Effector memory CD4-positive, alpha-beta T cell (primary cell): ENCODE measurements at places on chromosomes 7 and 10.

- H3K4me3 ChIP-seq, result peak overlapping the region; percentile 69
- H3K27ac ChIP-seq, result peak overlapping the region; percentile 85
- DNase-seq, result no peak
- H3K36me3 ChIP-seq, result no peaks in the 10 kb centered on the region
- H3K4me1 ChIP-seq, result peaks cover 12% of the 10 kb centered on the region
These were observed 74.6 kb downstream of the PAXIP1 start for GRCh38 chr7:154928136-154929005.

DNA sequence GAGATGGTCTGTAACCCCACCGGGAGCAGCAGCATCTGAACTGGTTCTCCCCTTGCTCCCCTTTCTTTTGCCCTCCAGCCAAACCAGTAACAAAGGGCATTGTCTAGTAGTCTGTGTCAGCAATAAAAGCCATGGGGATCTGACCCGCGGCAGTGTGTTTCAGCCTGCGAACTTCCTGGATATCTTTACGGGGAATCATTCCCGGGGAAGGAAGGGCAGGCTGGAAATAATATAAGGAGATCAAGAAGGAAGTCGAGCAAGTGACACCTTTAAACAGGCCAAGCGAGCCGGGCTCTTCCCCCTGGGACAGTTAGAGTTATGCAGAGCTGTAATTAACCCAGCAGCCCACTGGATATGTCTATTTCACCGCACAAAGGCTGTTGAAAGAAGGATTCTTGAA is 661.2 kb upstream of the GALNT17 start:
- no peak overlapping the region for H3K27ac ChIP-seq
- no peaks in the 10 kb centered on the region for H3K36me3 ChIP-seq
- no peak for DNase-seq
- H3K4me1 ChIP-seq, result no peaks in the 10 kb centered on the region

GRCh38 chr10:2921956-2922680 is 145.2 kb upstream of the PFKP start:
- H3K4me1 ChIP-seq, result no peaks in the 10 kb centered on the region
- H3K27me3 ChIP-seq, result peaks cover 5% of the 10 kb centered on the region
- no peak overlapping the region for H3K27ac ChIP-seq
- no peak for DNase-seq
- no peaks in the 10 kb centered on the region for H3K36me3 ChIP-seq

GRCh38 chr7:138378741-138379559 is 81.1 kb upstream of the TRIM24 start:
- DNase-seq, result no peak
- no peak overlapping the region for H3K27ac ChIP-seq
- no peaks in the 10 kb centered on the region for H3K27me3 ChIP-seq
- H3K36me3 ChIP-seq, result no peaks in the 10 kb centered on the region
- no peak overlapping the region for H3K4me3 ChIP-seq
- H3K4me1 ChIP-seq, result no peaks in the 10 kb centered on the region

GRCh38 chr7:128909625-128910568 is 612 bp downstream of the KCP start:
- DNase-seq, result no peak
- H3K27me3 ChIP-seq, result peaks cover 26% of the 10 kb centered on the region
- no peak overlapping the region for H3K4me3 ChIP-seq
- no peak overlapping the region for H3K27ac ChIP-seq
- H3K4me1 ChIP-seq, result peaks cover 7% of the 10 kb centered on the region
- no peaks in the 10 kb centered on the region for H3K36me3 ChIP-seq

DNA sequence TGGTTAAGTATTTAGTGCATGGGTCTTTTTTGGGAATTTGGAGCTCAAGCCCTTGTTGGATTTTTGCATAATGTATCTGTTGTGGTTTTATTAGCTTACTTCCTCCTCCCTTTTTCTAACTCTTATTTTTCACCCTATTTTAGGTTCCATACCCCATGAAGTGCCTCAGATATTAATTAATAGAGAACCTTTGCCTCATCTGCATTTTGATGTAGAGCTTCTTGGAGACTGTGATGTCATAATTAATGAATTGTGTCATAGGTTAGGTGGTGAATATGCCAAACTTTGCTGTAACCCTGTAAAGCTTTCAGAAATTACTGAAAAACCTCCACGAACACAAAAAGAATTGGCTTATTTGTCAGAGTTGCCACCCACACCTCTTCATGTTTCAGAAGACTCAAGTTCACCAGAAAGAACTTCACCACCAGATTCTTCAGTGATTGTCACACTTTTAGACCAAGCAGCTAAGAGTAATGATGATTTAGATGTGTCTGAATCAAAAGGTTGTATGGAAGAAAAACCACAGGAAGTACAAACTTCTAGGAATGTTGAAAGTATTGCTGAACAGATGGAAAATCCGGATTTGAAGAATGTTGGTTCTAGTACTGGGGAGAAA is 28.0 kb downstream of the SIRT1 start:
- peaks cover 70% of the 10 kb centered on the region for H3K36me3 ChIP-seq
- DNase-seq, result no peak
- no peak overlapping the region for H3K27ac ChIP-seq

GRCh38 chr7:30674420-30674819 is 7.8 kb downstream of the CRHR2 start:
- H3K4me3 ChIP-seq, result no peak overlapping the region
- no peak overlapping the region for H3K27ac ChIP-seq
- DNase-seq, result no peak

GRCh38 chr7:34211018-34211417 is 305.7 kb downstream of the BMPER start:
- no peak overlapping the region for H3K4me3 ChIP-seq
- H3K4me1 ChIP-seq, result no peaks in the 10 kb centered on the region
- H3K36me3 ChIP-seq, result no peaks in the 10 kb centered on the region
- no peak for DNase-seq

GRCh38 chr10:102935505-102935904 is 17.4 kb downstream of the CNNM2 start:
- H3K27me3 ChIP-seq, result no peaks in the 10 kb centered on the region
- peaks cover 9% of the 10 kb centered on the region for H3K4me1 ChIP-seq
- no peak overlapping the region for H3K4me3 ChIP-seq
- no peak for DNase-seq
- H3K36me3 ChIP-seq, result no peaks in the 10 kb centered on the region

DNA sequence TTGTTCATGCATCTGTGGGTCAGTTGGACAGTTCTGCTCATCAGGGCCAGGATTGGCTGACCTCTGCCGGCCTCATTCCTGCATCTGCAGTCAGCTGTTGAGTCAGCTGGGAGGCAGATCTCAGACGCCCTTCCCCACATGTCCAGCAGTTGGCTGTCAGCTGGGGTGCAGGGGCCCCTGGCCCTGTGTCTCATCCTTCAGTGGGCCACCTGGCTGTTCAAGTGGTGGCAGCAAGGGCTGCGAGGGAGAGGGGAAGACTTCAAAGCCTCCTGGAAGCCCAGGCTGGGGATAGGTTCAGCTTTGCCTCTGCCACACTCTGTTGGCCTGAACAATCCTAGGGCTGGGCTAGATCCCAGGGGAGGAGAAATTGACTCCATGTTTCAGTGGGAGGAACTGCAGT is 33.2 kb downstream of the TACR2 start:
- H3K4me1 ChIP-seq, result no peaks in the 10 kb centered on the region
- H3K27ac ChIP-seq, result no peak overlapping the region
- H3K4me3 ChIP-seq, result no peak overlapping the region
- peaks cover 85% of the 10 kb centered on the region for H3K36me3 ChIP-seq
- no peak for DNase-seq
- no peaks in the 10 kb centered on the region for H3K27me3 ChIP-seq

DNA sequence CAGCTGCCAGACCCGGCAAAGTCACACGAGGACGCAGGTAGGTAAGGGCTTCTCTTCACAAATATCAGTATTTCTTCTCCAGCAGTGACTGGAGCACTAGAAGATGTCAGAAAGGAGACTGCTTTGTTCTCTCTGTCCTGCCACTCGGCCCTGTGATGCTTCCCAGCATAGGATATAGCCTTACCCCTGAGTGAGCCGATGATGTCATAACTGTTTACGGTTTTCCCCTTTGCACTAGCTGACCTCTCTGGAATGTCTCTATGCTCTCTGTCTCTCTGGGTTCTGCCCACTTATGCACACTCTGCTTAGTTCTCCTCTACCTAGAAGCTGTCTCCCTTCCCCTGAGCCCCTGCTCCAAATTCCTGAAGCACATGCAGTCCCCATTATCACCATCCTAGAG is 167.5 kb upstream of the PODXL start:
- DNase-seq, result no peak
- no peaks in the 10 kb centered on the region for H3K36me3 ChIP-seq
- no peaks in the 10 kb centered on the region for H3K4me1 ChIP-seq
- H3K27me3 ChIP-seq, result no peaks in the 10 kb centered on the region
- H3K4me3 ChIP-seq, result no peak overlapping the region
- no peak overlapping the region for H3K27ac ChIP-seq
